ENCODE measurements at places on chromosomes 2 and 18. TPM values are rescaled to one million over a fixed set of nuclear protein-coding genes. Genes with fewer than 3 reads are reported as not detected.

GRCh38 chr2:167832868-167833287 is 414.5 kb downstream of the STK39 start:
- no peak for DNase-seq

- DNase-seq = no peak
Measured at GRCh38 chr2:30034052-30034775, 112.6 kb upstream of the YPEL5 start.

- DNase-seq = no peak
Measured at GRCh38 chr2:124814968-124815745, 790.1 kb downstream of the CNTNAP5 start.

- DNase-seq = no peak
Measured at GRCh38 chr2:241951920-241952319, 82.4 kb downstream of the RTP5 start.

DNA sequence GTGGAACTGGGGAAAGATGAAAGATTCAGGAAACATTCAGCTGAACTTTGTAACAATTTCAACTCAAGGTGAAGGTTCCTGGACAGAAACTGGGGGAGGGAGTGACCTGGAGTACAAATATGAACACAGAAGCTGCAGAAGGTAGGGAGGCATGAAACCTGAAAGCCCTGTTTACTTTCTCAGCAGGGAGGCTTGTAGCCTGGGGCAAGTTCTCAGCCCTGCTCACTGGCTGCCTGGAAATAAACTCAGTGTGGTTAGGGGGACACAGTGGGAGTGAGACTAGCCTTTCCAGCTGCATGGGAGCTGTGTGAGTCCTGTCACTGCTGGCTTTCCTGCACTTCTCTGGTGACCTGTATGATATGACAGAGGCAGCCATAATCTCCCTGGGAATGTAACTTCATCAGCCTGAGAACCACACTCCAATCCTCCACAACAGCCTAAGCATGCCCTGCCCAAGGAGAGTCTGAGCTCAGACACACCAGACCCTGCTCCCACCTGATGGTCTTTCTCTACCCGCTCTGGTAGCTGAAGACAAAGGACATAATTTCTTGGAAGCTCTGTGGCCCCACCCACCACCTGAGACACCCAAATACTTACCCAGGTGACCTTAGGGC is 77.0 kb downstream of the ZSWIM2 start:
- no peak for DNase-seq

Gene ALLC
- not detected for total RNA-seq

Gene SOWAHC
- total RNA-seq = 17.8 TPM

Gene PLEK
- total RNA-seq = not detected

DNA sequence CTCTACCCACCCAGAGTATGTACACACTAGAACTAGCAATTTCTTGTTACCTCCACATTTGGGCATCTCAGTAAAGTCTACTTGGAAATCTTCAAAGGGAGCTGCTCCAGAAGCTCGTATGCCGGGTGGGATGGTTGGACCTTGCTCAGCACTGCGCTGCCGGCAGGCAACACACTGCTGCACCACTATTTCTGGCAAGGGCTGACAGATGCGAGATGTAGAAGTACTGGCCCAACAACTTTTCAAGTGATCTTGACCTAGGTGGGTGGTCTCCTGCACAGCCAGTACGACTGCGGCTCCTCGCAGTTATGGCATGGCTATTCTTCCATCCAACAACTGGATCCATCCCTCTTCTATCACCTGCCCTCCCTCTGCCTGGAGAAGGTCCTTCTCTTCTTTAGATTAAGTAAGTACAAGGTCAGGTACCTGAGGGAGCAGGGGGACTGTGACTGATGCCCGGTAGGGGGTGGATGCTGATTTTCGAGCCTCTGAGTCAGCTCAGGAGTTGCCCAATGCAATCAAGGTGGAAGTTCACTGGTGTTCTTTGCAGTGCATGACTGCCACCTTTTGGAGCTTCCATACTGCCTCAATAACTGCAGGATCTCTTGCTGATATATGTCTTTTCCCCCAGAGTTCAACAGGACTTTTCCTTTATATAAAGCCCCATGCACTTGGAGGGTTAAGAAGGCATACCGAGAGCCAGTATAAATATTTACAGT is 100.4 kb upstream of the SLC1A4 start:
- peak; percentile 70 for DNase-seq

- no peak for DNase-seq
Measured at GRCh38 chr2:219502618-219503017, 3.9 kb downstream of the GMPPA start.

- no peak for DNase-seq
Measured at GRCh38 chr2:60882971-60883753, 1.8 kb downstream of the REL start.

Gene LRPPRC
- total RNA-seq = 167 TPM

Gene BCS1L
- total RNA-seq = 23.7 TPM

Gene BUB1
- total RNA-seq = 118 TPM

DNA sequence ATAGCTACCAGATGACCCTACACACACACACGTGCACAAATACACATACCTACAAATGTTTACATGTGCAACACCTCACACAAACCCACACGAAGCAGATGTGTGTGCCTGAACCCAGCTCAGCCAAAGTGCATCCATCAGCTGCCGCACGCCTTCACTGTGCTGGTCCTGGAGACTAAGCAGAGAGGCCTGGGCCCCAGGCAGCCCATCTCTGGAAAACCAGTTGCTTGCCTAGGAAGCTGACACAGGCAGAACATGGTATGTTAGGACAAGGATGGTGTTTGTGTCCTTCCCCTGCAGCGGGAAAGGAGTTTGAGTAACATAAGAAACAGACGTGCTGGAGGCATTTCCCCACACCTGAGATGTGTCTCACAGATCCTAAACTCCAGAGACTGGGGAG is 86.7 kb downstream of the SEPTIN10 start:
- DNase-seq = no peak

Gene MEIS1
- 1.2 TPM for total RNA-seq

DNA sequence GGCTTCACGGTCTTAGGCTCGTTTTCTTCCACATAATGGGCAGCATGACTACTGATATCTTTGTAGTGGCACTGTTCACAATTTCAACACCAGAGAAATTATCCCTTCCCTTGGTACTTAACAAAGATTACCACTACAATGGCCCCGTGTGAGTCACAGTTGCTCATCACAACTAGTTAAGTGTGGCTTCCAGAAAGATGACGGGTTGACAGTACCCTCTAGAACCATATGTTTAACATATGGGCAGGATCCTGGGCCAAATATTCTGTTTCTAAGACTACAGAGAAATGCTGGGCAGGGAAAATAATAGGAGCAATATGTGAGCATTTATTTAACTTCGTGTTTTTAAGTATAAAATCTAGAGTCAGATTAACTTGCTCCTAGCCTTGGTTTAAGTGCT is 780.1 kb upstream of the LINC00305 start:
- peak; percentile 0 for DNase-seq

Gene DSG4
- total RNA-seq = not detected

- no peak for DNase-seq
Measured at GRCh38 chr2:165678882-165679281, 115.2 kb downstream of the GALNT3 start.

DNA sequence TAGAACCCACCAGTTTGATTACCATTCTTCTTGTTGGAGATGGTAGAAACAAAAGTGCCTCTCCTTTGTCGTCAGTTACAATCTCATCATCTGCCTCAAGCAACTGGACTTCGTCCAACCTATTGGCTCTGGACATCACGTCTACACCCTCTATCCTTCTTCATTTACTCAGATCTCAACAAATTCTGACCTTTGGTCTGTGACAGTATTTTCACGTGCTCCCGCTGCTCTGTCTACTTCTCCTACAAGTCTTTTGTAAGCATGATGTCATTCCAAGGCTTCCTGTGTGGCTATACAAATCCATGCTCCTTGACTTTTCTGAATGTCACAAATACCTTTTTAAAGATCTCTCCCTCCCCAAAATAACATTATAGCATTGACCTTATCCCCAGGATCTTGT is 43.0 kb upstream of the PID1 start:
- DNase-seq = no peak

DNA sequence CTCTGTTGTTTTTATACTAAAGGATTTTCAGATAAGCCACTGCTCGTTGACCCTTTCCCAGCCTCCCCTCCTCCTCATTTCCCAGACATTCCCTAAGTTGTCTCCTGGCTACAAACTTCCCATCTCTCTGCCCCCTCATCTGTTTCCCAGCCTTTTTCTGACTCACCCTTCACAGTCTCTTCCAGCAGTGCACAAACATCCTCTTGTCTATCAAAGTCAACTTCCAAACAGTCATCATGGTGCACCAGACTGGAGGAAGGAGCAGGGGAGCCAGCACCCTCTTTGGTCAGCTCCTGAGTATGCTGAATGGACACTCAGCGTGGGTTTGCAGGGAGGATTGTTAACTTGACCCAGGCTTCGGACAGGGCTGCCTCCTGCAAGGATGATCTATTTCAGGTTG is 26.6 kb upstream of the SPRED2 start:
- DNase-seq = no peak

DNA sequence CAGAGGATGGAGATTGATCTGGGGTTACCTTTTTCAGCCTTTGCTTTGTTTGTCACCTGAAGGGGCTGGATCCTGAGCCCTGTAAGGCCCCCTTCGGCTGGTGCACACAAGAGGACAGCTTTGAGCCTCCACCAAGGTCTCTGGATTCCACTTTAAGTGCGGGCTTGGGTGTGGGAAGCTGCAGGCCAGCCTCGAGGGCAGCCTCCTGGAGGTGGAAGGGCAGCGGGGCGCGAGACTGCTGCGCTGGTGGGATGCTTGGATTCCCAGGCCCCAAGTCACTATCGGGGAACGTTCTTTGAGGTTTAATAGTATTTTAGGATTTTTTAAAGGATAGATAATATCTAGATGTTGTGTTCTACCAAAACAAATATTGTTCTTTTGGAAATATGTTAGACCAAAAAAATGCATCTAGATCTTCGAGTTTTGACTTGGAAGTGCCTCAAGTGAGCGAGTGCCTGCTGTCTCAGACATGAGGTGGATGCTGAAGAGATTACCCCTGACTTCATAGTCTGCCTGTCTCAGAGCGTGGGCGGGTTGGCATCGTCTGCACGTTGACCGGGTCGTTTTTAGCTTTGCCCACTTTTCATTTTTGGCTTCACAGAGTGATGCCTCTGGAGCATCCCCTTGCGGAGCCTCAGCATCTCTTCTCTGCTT is 113.8 kb downstream of the AGAP1 start:
- no peak for DNase-seq

Gene CYTIP
- 0.23 TPM for total RNA-seq

GRCh38 chr2:201579536-201579935 is 63.8 kb downstream of the TMEM237 start:
- no peak for DNase-seq

DNA sequence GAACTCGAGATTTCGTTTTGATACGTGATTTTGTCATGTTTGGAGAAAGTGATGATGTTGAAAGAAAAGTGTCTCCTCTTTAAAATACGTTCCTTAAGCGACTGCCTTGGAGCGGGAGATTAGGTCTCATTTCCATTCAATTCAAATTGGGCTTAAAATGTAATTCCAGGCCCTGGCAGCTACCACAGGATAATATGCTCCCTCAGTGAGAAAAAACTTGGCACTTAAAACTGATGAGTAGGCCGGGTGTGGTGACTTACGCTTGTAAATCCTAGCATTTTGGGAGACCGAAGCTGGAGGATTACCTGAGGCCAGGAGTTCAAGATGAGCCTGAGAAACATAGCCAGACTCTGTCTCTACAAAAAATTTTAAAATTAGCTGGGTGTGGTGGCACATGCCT is 146.3 kb upstream of the L3MBTL4 start:
- no peak for DNase-seq

Gene CNTNAP5
- 0.17 TPM for total RNA-seq

GRCh38 chr18:8970843-8971242 is 131.7 kb upstream of the NDUFV2 start:
- no peak for DNase-seq

Gene KCNJ3
- total RNA-seq = 0.50 TPM

Gene SERPINB3
- 0.17 TPM for total RNA-seq

DNA sequence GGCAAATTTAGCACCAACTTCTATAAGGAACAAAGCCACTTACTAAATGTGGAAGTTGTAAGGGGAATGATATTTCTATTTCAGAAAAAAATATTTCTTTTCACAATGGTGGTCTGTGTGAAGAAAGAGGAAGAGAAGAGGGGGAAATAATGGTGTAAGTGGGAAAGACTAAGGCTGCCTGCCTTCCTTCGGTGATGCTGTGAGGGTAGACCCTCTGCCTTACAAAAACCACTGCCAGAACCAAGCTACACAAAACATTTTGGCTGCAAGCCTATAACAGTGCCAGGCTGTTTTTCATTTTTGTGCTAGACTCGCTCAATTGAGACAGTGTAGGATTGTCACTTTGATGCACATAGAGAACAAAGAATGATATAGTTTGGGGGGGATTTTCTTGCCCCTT is 286.6 kb downstream of the ZEB2 start:
- no peak for DNase-seq

- peak; percentile 75 for DNase-seq
Measured at GRCh38 chr18:8450013-8450412, 159.2 kb upstream of the RAB12 start.

GRCh38 chr2:115574667-115575066 is 1132.2 kb downstream of the DPP10 start:
- DNase-seq = no peak
